ENCODE measurements at places on chromosomes 6 and 20.
A peak's percentile ranks its signal among the peaks of the same experiment; 100 is the strongest.

DNA sequence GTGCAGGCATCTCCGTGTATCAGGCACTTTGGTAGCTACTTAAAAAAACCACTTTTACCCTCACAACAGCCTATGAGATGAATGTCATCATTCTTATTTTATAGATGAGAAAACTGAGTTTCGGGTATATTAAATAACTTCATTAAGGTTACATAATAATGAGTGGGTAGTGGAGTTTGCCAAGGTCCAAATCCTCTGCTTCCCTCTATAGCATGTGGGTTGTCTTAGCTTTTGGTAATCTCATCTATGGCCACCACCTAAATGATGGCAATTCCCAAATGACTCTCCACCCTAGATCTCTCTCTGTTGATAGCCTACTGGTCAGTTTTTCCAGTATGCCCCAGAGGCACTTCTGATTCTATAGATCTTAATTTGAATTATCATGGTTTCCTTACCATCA lies 3.7 kb upstream of the RNF144B start:
- DNase-seq = no peak

DNA sequence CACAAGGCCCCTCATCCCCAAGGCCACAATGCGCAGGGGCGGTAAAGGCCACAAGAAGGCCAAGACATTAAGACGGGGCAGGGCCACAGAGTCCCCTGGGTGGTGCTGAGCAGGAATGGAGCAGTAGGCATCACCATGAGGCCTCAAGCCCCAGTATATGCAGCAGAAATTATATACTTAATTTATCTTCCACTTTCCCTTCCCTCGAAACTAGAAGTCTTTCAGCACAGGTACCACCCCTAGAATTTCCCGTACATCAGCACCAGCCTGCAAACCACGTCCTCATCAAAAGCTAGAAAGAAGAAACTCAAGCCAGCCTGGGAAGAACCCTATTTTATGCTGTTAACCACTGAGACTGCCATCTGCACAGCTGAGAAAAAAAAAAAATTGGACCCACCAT lies 89.4 kb downstream of the PLG start:
- no peak for DNase-seq

GRCh38 chr6:170405311-170405975 lies 98.9 kb downstream of the FAM120B start:
- no peak for DNase-seq

GRCh38 chr20:15065794-15066193 lies 728.4 kb upstream of the FLRT3 start:
- no peak for DNase-seq

DNA sequence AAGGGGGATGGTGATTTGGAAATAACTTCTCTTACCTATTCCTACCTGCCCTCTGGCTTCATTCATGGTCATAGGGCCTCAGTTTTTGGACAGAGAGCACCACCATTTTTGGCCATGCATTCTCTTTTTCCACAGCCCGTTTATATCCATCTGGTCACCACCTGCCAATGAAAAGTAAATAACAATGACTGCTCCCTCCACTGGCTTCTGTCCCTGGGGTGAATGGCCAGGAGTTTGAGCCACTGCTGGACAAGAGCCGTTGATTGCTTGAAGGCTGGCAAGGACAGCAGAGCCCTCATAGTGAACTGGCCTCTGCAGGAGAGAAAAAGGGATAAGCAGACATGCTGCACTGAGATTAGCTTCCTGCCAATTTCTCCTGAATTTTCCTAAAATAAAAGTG lies 261.8 kb downstream of the ADGB start:
- DNase-seq = no peak

GRCh38 chr6:108609276-108609769 lies 48.6 kb downstream of the FOXO3 start:
- no peak for DNase-seq

- DNase-seq = peak; percentile 24
These were observed 3.3 kb downstream of the NPEPL1 start for GRCh38 chr20:58695895-58696375.

- DNase-seq = no peak
These were observed 255.9 kb upstream of the SULF2 start for GRCh38 chr20:48041078-48041780.

DNA sequence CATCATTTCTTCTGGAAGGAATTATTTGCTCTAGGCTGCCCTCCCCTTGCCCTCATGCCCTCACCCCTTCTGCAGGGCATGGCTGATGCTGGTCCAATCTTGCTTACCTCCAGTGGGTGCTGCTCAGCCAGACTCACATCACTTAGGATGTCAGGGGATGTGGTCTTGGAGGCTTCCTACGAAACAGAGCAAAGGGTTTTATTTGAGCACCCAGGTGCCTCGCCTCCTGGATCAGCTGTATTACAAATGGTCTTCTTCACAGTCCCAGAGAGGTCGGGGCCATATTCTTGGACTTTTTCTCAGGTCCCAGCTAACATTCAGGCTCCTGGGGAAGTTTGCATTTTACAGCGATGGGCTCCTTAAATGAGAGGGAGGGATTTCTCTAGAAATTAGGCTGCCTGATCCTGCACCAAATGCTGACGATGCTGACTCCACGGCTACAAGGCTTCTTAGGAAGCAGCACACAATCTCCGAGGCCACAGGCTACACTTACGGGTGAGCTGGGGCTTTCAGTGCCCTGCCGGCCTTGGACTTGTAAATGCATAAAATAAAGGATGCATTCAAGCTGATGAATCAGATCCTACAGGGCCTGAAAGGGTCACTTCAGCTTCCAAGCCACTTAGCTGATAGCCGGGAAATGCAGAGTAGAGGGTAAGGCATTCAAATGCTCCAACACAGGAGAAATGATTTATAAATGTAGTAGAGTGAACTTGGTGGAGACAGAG lies 159.8 kb upstream of the ECI2 start:
- no peak for DNase-seq

DNA sequence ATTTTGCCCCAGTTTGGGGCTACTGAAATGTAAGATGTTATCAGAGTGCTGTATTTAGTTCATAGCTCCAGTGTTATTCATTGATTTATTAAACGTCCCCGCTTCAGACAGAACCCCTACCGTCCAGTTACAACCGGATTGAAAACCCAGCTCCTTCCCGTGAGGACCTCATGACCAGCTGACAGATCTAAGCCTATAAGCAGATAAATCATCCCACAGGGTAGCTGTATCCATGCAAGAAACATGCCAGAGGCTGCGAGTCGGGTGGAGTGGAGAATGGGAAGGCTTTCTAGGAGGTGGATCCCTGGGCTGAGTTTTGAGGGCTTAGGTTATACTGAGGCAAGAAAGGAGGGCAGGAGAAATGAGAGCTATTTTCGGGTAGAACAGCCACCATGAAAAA lies 260.0 kb downstream of the ARID1B start:
- DNase-seq = no peak

- no peak for DNase-seq
These were observed 149.7 kb downstream of the HTR1B start for GRCh38 chr6:77313595-77313994.

DNA sequence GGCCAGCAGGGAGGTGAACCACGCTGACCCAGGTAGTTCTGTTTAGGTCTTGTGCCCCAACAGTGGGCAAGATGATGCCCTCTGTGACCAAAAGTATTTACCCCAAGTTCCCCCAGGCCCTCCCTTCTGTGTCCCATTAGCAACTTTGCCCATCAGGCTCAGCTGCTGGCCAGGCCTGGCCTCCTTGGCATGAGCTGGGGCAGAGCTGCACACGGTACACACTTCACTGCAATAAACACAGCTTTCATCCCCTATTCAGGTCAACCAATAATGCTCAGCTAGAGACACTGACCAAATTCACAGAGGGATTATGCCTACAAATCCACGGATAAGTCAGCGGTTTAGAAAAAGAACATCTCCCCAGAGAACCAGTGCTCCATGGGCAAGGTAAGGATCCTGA lies 103.7 kb downstream of the SLC23A2 start:
- no peak for DNase-seq

DNA sequence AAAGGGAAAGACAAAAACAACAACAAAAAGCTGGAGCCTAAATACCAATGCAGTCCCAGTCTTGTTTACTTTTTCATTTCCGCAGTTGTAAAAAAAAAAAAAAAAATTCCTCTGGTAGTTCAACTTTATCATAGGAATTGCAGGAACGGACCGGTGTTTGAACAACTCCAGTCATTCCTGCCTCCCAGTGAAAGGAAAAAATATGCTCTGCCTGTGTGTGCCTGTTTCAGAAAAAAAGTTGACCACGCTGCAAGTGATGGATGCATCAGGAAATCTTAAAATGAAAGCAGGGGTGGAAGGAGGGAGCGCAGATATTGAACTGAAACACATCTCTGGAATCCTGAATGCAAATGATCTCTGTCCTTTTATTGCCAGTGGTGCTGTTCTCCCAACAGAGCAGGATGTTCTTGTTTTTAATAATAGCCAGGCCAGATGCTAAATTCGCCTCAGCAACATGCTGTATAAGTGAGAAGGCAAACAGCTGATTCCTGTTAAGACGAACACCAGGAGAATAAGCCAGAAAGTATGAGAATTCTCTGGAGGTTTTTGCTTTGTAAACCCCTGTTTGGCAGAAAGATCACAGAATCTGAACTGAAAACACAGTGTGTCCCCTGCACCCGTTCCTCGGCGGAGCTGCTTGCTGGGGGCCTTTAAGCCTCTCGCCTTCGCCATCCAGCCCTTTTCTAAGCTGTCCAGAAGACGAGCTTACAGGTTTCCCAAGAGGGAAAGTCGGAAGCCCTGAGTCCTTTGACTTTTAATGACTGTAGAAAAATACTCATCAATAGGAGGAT lies 178.4 kb upstream of the SUPT3H start:
- DNase-seq = no peak

- DNase-seq = no peak
These were observed 434 bp downstream of the ZKSCAN4 start for GRCh38 chr6:28251661-28252008.

- DNase-seq = no peak
These were observed 123.6 kb downstream of the BFSP1 start for GRCh38 chr20:17407550-17407949.

GRCh38 chr6:168956884-168957730 lies 296.5 kb downstream of the THBS2 start:
- DNase-seq = peak; percentile 41

DNA sequence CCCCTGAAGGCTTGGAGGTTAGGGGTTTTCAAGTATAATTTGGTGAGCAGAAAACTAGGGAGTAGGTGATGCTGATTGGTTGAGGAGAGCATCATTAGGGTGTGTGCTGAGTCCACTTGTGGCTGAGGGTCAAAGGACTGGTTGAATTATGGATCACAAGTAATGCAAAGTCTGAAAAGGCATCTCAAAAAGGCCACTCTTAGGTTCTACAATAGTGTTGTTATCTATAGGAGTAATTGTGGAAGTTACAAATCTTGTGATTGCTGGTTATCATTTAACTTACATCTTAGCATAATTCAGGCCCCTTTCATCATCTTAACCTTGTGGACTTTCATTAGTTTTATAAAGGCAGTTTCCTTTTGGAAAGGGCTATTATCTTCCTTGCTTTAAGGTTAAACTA lies 60.8 kb downstream of the UBR2 start:
- DNase-seq = no peak

GRCh38 chr6:89084954-89085353 lies 4.4 kb downstream of the PNRC1 start:
- DNase-seq = no peak

DNA sequence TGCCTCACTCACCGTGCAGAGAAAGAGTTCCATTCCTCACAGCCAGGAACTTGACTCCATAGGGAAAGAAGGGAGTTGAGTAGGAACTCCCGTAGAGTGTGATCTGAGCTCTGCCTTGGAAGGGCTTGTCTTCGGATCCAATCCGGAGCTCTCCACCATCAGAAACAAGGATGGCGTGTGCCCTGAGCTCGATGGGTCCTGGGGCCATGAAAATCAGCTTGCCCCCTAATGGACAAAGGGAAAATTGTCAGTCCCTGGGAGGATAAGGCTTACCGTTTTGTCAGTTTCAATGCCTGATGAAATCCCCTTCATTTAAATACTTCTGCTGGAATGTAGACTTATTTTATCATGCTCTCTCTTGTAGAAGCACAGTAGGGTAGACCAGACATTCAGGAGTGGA lies 153.3 kb downstream of the PKHD1 start:
- DNase-seq = no peak

DNA sequence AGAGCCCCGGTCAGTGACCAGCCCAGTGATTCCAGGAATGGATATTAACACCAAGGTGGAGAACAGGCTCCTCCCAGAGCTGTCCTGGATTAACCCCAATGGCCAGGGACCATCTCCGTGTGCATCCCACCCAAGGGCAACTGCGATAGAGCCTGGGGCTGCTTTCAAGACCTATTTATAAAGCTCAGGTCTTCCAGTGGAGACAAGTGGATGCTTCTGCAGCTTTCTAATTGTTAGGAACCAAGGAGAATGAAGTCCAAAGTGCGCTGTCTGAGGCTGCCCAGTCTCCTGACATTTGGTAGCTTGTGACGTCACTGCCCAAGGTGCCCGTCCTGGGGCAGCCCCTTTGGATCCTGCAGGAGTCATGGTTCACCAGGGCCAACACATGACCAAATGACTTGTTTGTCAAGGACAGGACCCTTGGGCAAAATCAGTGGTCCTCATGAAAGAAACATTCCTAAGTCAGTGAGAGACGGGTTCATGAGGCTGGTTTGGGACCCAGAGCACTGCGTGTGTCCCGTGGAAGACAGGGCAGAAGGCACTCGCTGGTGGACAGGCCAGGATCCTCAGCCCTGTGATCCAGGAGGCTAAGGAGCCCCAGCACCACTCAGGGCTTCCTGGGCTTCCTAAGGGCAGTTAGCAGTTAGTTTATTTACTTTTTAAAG lies 174.9 kb downstream of the ANKRD60 start:
- DNase-seq = no peak

DNA sequence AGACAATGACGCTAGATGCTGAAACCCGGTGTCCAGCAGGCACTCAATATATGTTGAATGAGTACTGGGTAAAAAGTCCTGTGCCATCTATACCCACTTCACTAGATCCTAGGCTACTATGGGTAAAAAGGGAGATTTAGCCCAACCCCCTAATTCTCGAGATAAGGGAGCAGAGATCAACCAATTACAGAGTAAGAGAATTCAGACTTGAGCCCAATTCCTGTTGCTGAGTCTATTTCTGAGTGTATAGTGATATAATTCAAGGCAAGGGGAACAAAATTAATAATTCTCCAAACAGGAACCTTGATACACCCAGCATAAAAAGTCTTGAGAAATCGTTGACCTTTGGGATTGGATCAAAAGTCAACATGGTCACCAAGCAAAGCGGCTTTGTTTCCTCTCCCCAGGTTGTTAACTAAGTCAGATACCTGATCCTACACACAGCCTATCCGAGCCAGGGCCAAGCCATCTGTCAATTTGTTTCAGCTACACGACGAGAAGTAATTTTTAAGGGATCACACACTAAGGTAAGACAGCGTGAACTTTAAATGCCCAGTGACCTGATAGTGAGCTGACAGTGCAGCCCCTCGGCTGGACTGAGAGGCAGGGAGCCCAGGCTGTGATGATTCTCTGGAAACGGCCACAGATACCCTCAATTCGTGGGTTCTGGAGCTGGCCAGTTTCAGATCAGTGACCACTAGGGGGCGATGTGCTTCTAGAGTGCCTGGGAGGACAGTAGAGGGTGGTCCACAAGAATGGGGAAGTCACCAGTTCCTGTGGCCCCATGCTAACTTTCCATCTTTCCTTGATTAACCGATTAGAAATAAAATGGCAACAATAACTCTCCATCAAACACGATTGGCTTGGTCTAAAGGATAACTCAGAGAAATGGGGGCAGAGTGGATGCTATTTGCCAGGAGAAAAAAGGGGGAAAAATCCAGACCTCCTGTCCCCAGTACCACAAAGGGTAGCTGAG lies 46.2 kb downstream of the SLC22A23 start:
- peak; percentile 48 for DNase-seq
